Thymus (tissue), 14 donors: ENCODE measurements at places on chromosomes 12 and 14.

GRCh38 chr14:96038920-96039632 lies at the start of gene C14orf132:
C14orf132 (plus strand) TSS chr14:96039362; CDS start chr14:96039501, 139 bp downstream.
- no peak for DNase-seq

GRCh38 chr12:48980953-48981756 lies 3.0 kb downstream of the WNT1 start:
- DNase-seq = no peak

GRCh38 chr12:115584156-115584555 lies 693.3 kb downstream of the MED13L start:
- DNase-seq = no peak

GRCh38 chr12:132622437-132623071 lies 4.0 kb downstream of the P2RX2 start:
- no peak for DNase-seq

DNA sequence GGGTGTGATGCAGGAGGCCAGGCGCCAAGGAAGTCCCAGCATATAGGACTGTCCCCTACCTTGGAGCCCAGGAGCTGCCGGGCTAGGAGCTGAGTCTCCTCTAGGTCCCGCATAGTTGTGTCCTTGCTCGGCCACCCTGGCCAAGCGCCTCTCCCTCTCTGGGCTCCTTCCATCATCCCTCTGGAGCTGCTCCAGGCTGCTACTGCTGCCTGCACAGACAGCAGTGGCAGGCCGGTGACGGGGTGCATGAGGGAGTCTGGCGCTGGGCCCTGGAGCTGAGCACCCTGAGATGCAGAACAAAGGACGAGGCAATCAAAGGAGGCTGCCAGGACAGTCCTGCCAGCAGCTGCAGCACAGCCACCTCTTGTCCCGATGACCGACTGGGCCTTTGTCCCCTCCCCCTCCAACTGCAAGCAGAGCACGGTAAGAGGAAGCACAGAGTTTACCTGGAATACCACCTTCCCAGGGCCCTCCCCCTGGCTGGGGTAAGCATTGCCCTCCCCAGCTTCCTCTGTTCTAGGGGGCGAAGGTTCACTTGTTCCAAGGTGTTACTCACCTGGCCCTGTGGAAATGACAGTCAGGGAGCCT lies 10.4 kb downstream of the DTX1 start:
- no peak for DNase-seq

GRCh38 chr12:27711317-27711682 lies 668 bp downstream of the MRPS35 start:
- no peak for DNase-seq

DNA sequence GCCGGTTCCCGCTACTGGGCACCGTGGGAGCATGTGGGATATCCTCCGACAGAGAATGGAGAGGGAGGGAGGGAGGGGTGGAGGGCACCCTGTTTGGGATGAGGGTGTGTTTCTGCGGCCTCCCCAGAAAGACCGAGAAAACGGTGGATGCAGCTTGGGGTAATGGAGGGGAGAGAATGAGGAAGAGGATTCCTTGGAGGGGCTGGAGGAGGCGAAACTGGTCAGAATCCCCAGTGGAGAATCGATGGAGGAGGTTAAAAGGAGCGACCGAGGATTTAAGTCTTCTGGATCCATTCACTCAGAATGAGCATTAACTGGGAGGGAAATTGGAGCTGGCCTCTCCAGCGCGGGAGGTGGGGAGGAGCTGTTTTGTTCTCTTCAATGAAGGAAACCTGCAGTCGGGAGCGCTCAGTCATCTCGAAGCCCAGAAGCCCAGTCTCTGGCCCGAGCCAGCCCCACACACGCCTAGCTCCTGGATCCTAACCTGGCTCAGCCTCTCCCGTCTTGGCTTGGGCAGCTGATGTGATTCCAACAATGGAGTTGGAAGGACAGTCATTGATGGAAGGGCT lies 581 bp downstream of the ARG2 start:
- DNase-seq = peak; percentile 10

GRCh38 chr14:36226164-36226563 lies 49.6 kb upstream of the PTCSC3 start:
- no peak for DNase-seq

DNA sequence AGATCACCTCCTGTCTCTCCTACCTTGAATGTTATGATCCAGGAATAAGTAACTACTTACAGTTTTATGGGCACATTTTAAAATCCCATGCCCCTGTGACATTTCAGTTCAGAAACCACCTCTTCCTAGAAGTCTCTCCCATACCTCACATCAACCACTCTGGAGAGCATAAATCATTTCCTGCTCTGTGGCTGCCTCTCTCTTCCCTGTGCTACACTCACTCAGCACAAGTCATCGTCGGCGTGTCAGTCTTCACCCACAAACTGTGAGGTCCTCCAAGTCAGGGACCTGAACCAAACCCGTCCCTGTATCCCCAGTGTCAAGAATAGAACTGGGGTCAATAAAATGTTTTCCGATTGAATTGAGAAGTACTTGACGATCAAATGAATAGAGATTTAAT lies 863.3 kb downstream of the BCL11B start:
- no peak for DNase-seq

DNA sequence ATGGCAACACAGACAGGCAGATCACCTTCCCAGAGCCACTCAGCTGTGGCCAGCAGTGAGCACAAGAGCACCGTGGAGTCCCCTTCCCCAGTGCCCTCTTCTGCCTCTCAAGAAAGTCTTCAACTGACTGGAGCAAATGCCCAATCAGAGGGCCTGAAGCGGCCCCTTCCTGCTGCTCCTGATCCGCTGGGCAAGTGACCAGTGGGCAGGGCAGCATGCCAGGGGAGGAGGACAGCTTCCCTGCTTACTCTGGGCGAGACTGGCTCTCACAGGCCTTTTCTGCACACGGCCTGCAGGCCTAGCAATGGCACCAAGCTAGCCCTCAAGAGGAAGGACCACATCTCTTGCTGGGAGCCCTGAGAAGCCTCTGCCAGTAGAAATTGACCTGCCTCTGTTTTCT lies 890 bp downstream of the KRT71 start:
- DNase-seq = no peak

DNA sequence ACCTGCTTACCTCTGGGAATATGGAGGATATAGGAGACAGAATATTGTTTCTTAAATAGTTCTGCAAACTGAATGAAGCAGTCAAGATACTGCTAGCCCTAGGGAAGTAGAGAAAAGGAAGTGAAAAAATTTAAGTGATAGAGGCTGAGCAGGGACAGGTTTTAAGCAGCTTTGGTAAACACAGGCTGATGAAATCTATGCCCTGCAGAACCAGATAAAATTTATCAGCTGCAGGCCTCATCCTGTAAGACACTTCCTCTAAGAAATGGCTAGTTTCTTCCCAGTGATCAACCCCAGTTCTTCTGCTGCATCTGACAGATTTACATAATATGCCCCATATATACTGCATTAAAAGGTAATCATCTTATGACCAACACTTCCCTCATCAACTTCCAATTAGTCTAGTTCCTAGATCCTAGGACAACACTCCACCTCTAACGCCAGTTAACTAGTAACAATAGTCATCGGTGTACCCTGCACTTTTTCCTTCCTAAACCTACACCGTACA lies 1.3 kb upstream of the ESYT1 start:
- no peak for DNase-seq

GRCh38 chr12:99232324-99232723 lies 415.2 kb upstream of the GARIN6 start:
- DNase-seq = no peak

DNA sequence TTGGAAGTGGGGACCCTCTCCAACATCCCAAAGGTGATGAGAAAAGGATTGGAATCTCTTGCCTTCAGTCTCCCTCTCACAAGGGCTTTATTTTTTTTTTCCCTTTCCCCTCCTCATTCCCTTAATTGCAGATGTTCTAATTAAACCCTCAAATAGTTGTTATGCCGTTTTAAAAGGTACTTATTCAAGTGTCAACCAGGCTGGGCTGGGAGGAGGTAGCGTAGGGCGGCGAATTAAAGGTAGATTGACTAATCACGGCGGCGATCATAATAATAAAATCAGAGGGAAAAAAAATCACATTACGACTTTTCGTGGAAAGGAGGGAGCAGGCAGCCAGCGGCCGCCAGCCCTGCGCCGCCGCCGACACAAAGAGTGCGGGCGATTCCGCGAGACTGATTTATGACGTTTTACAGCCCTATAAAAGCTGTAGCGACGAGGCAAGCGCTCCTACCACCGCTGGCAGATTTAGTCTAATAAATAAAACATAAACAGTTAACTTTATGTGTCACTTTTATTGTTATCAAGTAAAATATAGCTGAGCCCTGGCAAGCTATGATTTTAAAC lies 1.7 kb upstream of the HOXC4 start:
- DNase-seq = no peak

- DNase-seq = no peak
These were observed 2.2 kb downstream of the ADIPOR2 start for GRCh38 chr12:1692895-1693610.

- DNase-seq = no peak
These were observed 152.9 kb downstream of the EPS8 start for GRCh38 chr12:15636060-15636890.

DNA sequence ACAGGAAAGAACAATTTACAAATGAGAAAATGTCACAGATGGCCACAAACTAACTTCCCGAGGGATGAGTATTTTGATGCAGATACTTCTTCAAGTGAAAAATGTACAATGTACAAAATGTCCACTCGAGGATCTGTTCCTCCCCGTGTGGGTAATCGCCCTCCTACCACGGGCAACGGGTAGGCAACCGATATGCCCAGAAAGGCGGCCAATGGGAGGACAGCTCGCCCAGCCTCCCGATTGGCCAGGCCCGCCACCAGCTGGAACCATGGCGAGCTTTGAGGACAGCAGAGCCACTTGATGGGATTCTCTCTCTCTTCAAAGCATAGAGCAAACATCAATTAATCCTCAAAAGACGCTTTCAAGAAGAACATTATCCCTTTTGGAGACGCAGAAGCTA lies 42.3 kb downstream of the DPF3 start:
- DNase-seq = no peak

DNA sequence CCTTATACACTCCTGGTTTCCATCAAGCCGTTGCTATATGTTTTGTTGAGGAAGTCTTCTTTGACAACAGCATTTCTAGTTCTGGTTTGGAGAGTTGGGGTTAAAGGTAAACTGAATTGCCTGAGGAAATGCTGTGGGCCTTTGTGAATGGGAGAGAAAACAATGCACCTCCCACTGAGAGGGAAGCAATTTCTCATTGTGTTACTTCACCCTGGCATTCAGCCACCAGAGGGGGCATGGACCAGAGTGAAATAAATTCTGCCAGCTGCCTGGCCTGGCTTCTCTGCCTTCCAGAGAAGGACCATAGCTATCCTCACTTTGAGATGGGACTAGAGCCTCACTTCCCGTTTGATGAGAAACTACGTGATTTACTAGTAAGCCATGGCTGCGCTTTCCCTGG lies 475.3 kb downstream of the EGLN3 start:
- no peak for DNase-seq

DNA sequence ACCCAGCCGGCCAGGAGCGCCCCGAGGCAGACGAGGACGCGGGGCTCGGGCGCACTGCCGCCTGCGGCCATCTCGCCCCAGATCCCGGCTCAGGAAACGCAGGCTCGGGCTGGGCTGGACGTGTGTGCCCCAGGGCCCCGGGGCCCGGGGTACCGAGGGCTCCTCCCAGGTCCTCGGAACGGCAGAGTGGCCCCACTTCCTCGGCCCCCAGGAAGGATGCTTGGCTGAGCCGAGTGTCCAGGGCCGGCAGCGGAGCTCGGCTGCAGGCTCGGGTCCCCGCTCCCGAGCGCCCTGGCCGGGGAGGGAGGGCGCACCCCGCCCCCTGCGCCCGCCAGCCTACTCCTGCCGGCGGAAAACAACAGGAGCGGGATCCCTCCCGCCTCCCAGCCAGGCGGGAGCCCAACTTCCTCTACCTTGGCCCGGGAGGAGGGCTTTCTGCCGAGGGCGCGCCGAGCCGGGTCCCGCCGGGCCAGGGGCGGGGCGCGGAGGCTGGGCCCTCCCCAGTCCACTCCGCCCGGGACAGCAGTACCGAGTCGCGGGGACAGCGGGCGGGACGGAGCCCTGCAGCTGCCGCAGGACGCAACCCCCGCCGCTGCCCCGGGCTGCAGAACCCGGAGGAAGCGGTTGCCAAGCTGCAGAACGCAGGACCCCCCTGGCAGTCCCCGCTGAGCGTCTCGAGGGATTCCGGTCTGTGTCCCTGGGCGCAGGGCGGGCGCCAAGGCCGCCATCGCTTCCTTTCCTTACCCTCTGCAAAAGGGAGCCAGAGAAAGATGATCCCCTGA lies at the start of gene VSIG10:
Gene VSIG10 (minus strand): TSS at position 411 of the 782 bp plus-strand sequence. CDS start 340 bp downstream, at position 71.
- no peak for DNase-seq

DNA sequence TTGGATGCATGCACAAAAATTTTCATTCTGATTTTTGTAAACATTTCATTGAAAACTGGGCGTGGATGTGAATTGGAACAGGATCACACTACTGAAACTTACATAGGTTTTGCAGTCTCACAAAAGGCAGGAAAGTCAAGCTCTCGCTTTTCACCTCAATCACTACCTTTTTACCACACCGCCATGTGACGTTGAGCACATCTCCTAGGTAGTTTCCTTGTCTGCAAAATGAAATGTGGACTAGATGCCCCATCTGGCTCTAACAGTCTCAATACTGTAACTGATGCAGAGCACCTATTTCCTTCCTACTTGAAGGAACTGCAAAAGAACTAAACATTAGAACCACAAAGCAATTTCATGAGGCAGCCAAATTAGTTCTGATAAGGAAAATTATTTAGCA lies 4.4 kb upstream of the YY1 start:
- DNase-seq = no peak

DNA sequence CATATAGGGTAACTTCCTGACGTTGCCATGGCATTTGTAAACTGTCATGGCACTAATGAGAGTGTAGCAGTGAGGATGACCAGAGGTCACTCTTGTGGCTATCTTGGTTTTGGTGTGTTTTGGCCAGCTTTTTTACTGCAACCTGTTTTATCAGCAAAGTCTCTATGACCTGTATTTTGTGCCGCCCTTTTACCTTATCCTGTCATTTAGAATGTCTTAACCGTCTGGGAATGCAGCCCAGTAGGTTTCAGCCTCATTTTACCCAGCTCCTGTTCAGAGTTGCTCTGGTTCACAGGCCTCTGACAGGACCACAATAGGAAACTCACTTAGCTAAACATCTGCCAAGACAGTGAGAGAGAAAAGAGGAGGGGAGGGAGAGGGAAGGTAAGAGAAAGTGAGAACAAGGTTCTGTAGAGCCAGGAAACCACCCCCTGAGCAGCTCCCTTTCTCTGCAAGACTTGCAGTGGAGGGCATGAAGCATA lies 64.8 kb upstream of the PLEKHG3 start:
- no peak for DNase-seq

GRCh38 chr14:94761997-94762377 lies 7.9 kb downstream of the GSC start:
- no peak for DNase-seq

GRCh38 chr12:93183940-93184671 lies 193.6 kb upstream of the NUDT4 start:
- DNase-seq = peak; percentile 30

GRCh38 chr12:125169870-125170269 lies 104.6 kb downstream of the AACS start:
- no peak for DNase-seq

- no peak for DNase-seq
These were observed 306.0 kb downstream of the BCL11B start for GRCh38 chr14:98966016-98966415.

DNA sequence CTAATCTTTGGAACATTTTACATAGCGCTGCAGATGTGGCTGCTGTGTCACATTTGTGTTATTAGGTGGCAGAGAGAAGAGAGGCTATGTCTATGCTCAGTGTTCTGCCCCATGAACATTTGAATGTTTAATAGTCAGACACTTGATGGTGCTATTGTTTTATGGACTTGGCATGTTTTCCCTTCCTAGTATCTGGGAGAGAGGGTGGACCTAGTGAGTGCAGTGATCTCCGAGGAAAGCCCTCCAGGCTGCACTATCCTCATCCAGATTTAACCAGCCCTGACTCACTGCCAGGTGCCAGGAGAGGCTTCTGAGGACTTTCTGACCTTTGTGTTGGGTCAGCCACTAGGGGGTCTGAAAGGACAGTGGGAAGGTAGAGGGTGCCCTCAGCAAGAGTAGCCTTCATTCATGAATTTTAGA lies 24.3 kb downstream of the ZFC3H1 start:
- DNase-seq = no peak
